ENCODE measurements at places on chromosomes 5 and 9.

GRCh38 chr9:92312887-92313623 lies 12.1 kb downstream of the NOL8 start:
- DNase-seq: no peak

- DNase-seq: no peak
These were observed 28.7 kb upstream of the MEGF9 start for GRCh38 chr9:120742951-120743416.

DNA sequence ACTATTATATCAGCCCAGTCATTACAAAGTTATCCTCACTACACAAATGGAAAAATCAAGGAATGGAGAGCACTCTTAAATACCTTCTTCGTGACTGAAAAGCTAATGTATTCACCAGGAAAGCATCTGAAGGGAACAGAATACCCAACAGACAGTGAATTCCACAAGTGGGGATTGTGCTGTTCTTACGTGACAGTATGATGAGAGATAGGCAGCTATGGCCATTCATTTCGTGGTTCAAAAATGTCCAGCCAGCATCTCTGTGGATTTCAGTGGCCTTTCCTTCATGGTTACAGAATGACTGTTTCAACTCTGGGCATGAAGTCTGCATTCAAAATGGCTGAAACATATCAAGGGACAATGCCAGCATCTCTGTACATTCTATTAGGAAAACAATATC lies 323.8 kb downstream of the PRELID2 start:
- no peak for DNase-seq

GRCh38 chr5:17359451-17360011 lies 138.5 kb upstream of the TAF11L2 start:
- DNase-seq: no peak

- no peak for DNase-seq
These were observed 736 bp upstream of the NKD2 start for GRCh38 chr5:1007681-1008450.

- DNase-seq: no peak
These were observed 53.3 kb downstream of the FOXD1 start for GRCh38 chr5:73395256-73395655.

GRCh38 chr5:56356121-56356835 lies 123.1 kb upstream of the ANKRD55 start:
- DNase-seq: no peak

DNA sequence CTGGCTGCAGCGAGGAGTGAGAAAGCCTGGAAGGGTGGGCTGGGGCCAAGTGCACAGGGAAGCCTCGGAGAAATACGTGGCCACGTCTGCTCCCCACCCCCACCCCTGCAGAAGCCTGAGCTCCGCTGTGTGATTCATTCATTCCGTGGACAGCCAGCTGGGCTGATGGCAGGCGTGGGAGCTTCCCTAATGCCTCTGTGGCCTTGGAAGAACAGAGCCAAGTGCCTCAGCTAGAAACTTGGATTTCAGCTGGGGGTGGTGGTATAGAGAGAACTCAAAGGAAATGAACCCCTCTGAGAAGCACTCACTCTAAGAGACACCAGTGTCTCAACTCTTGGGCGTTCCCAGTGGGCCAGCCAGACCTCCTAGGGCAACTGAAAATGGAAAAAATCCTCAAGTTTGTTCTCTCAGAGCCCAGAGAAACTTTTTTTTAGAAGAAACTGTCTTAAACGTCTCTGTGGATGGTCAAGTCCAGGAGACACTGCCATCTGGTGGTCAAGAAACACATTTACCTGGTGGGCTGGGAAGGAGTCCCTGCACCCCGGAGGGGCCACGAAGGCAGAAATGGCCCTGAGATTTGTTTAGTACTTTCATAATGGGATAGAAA lies 18.0 kb downstream of the ATOX1 start:
- DNase-seq: peak; percentile 62

- no peak for DNase-seq
These were observed 51.4 kb upstream of the DAB2 start for GRCh38 chr5:39475881-39476842.

GRCh38 chr5:16812911-16813310 lies 123.2 kb downstream of the MYO10 start:
- no peak for DNase-seq

GRCh38 chr9:126531035-126531571 lies 82.6 kb upstream of the LMX1B start:
- no peak for DNase-seq

- DNase-seq: no peak
These were observed 247.9 kb downstream of the DMRT2 start for GRCh38 chr9:1298046-1298445.

DNA sequence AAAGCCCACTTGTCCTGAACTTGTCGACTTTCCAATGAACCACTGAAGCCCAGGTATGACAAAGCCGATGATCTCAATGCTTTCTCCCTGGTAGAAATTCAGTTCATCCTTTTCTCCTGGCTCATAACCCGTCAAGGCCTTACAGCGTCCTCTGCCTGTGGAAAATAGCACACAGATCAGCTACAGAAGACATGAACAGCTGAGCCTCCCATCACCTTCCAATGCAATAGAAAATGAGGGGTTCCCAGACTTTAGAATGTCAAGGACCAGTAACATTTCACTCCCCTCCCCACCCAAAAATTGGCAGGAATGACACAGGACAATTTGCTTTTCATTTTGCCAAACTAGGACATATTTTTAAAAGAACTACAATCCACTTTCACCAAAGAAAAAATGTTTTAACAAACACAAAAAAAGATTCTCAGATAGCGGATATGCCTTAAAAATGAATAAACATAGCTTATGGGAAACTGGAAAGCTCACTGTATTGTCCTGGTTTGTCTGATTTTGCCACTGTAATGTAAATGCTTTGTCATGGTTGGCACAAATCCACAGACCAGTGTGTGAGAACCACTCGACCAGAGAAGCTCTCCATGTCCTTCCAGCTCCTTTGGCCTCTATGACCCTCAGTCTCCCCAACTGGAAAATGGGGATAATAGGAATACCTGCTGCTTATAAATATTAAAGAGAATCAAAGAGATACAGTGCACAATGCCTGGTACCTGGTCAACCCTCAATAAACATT lies 24.4 kb downstream of the SH3TC2 start:
- DNase-seq: no peak

GRCh38 chr9:101375546-101375945 lies 9.3 kb downstream of the BAAT start:
- no peak for DNase-seq

GRCh38 chr9:130763331-130764171 lies 70.0 kb downstream of the EXOSC2 start:
- DNase-seq: no peak

- DNase-seq: no peak
These were observed 613.1 kb downstream of the EBF1 start for GRCh38 chr5:158486566-158486965.

DNA sequence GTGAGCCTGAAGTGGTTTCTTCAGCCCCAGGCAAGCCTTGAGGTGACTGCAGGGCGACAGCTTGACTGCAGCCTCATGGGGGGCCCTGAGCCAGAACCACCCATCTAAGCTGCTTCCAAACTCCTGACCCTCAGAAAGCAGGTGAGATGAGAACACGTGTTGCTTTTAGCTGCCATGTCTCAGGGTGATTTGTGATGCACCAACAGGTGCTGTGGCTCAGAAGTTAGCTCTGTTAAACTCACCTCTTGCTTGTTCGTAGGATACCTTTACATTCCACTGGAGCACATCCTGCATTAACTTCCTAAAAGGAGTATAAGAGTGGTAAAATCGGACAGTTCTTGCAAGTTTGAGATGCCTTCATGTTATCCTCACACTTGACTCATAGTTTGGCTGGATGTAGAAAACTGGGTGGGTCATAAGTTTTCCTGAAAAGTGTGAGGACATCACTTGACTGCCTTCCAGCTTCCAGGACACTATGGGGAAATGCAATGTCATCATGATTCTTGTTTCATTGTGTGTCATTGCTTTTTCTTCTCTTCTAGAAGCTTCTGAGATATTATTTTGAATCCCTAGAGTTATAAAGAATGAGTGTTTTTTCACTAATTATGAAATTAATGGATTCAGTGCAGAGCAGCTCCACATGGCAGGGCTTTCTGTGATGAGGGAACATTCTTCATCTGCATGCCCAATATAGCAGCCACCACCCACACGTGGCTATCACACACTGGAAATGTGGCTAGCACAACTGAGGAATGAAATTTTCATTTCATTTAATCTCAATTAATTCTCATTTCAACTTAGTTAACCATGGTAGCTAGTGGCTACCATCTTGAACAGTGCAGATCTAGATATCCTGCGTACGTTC lies 92.3 kb downstream of the HSD17B3 start:
- DNase-seq: no peak

DNA sequence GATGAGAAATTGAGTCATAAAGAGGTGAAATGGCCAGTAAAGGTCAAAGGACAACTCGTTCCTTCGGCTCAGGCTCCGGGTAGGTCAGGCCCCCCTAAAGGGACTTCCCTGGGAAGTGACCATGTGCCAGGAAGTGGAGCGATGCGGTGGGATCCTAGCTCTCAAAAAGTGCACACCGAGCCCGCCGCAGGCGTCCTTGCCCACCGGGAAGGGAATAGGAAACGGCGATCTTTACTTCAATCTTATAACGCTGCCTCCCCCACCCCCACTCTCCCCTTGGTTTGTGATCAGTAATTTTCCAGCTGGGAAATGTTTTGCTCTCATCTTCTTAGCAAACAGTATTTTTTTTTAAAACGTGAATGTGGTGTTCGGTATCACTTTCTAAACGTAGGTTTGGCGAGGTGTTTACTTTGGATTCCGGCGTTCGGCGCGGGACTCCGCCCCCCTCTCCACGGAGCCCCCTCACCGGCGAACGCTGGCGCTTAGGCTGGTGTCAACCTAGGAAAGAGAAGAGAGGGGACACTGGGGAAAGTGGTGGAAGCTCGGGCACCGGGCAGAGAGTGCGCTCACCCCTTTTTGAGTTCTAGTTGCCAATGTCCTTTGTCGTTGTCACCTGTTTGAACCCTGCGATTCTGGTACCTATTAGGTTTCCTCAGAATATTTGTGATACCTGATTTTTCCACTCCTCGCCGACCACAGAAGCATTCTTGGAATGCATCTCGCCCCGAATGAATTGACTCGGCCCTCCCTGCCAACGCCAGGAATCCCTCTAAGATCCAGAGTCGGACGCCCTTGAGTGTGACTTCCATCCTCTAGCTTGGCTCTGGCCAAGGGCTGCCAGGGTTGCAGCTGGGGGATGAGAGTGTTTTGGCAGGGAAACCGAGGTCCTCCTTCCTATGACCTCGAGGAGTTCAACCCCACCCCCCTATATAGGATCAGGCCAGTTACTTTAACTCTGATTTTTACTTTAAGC lies 1.8 kb upstream of the KLF4 start:
- no peak for DNase-seq

DNA sequence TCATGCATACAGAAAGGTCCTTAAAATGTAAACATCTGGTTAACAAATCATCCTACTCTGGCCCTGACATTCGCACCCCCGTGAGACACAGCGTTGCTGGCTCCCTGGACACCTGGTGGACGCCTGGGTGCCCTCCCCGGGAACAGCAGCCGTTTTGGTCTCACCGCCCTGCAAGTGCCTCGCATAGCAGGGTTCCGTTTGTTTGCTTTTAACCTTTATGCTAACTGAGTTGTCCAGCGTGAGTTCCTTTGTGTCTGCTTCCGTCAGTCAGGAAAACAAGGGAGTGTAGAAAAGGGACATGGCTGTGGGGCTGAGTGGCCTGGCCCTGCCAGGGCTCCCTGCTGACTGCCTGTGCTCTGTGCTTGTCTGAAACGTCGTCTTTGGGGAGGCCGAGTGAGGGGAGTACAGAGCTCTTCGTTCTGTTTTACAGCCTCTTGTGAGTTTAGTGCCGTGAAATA lies 91.8 kb upstream of the CACNA1B start:
- DNase-seq: no peak

Measured in putamen (tissue), 1 donor.